ENCODE measurements at places on chromosomes 6 and 20.

- no peak for DNase-seq
These were observed 695.0 kb downstream of the COL12A1 start for GRCh38 chr6:74510878-74511277.

DNA sequence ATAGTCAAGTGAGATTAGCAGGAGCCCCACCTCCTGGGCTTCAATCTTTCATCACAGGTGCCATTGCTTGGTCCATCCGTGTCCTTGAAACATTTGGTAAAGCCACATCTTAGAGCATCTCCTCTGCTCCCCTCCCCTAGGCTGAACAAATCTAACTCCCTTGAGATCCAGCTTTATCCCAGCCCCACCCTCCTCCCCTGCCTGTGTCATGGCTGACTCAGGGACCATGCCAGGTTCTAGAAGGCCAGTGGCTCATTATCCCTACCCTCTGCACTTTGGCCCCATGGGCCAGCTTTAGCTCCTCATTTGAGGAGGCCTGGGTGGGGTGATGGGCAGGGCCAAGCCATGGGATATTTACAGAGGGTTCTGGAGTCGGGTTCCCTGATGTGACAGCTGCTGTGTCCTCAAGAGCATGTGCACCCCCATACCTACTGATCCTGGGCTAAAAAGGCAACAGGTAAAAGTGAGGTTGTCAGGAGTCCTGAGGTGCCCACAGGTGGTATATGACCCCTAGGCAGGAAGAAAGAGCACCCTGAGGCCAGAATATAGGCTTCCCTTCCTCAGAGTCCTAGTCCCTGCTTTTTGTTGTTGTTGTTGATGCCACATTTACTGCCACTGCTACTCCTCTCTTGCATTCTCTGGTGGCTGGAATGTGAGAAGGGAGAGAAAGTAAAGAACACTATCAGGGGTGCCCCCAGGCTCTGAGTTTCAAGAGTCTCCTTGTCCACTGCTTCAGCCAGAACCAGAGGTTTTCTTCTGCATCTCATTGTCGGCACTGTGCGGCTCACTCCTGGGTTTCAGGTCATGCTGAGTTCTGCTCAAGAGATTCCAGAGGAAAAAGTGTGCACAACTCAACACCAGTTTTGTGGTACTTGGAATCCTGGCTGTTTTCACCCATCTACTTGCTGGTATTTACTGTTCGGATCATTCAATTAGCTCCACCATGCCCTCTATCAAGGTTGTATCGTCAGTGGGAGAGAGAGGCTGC lies 228.4 kb downstream of the LRFN2 start:
- no peak for DNase-seq

DNA sequence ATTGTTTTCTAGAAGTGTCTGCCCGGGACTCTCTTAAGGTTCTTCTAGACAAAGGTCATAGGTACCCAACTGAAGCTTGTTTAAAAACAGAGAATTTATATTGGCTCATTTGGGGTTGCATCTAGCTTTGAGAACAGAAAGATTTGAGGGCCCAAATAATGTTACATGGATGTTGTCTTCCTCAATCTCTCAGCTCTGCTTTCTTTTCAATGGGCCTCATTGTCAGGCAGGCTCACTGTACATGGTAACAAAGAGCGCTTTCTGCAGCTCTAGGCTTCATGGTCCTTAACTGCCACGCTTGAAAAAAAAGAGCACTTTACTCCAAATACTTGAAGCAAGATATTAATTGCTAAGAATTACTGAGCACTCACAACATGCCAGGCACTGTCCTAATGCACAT lies 22.2 kb downstream of the NHLRC1 start:
- no peak for DNase-seq

- DNase-seq, result no peak
These were observed 84.6 kb downstream of the PTPN1 start for GRCh38 chr20:50594591-50595432.

GRCh38 chr6:39568896-39569295 lies 156.3 kb downstream of the KIF6 start:
- no peak for DNase-seq

DNA sequence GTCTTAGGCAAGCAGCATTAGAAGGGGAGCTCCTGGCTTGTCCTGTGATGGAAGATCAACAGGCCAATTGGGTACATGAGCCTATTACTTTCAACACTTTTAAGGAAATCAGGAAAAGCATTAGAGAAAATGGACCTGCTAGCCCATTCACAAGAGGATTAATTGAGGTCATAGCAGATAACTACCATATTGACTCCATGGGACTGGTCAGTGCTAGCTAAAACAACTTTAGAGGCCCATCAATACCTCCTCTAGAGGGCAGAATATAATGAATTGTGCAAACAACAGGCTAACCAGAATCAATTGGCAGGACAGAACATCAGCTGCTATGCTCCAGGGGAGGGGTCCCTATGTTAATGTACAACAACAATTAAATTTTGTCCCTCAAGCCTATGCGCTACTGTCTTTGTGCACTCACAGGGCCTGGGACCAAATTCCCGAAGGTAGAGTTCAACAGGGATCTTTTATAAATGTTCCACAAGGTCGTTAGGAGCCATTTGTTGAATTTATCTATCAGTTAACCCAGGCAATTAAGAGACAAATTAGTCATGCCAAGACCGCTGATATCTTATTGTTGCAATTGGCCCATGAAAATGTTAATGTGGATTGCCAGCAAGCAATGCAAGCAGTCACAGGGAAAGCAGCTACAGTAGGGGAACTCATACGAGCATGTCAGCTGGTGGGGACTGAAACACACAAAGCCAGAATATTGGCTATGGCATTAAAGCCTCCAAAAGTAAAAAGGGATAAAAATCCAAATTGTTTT lies 106.6 kb upstream of the BTN3A2 start:
- no peak for DNase-seq

GRCh38 chr6:150514806-150515380 lies 84.8 kb upstream of the PLEKHG1 start:
- DNase-seq, result peak; percentile 18

GRCh38 chr6:170058878-170059485 lies 231.9 kb downstream of the DLL1 start:
- no peak for DNase-seq

DNA sequence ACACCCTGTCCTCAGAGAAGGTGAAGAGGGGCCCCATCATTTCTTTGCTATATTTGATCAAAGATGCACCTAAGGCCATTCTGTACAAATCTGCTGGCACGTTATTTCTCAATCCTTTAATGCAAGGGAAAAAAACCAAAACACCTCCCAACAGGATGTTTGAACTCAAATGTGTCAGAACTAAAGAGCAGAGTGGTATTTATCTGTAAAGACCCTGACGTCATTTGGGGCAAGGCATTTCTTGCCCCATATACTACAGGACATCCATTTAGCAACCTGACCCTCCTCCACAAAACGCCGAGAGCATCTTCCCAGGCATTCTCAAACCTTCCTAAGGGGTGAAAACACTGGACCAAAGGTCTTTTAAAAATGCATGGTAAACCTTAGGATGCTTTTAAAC lies 50.8 kb downstream of the ZMYND8 start:
- no peak for DNase-seq

Data from large intestine (tissue), 12 donors.